C1 segment of cervical spinal cord (tissue), 14 donors: ENCODE measurements at places on chromosomes 16 and 17.

- DNase-seq: no peak
Observed at GRCh38 chr16:11539641-11540050, 47.1 kb downstream of the LITAF start.

DNA sequence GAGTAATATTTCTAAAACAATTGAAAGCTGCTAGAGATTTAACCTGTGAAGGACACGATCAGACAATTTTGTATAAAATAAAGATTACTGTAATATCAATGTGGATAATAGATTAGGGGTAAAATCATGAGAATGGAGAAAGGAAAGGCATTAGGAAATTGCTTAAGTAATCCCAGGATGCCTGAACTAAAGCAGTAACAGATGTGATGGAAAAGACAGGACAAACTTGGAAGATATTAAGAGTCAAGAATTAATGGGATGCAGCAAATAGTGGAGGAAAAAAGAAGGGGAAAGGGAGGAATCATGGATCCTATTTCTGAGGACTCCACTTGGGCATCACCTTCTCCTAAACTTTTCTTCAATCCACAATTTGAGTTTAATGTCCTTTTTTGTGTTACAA, 437.1 kb upstream of the PMFBP1 start:
- no peak for DNase-seq

DNA sequence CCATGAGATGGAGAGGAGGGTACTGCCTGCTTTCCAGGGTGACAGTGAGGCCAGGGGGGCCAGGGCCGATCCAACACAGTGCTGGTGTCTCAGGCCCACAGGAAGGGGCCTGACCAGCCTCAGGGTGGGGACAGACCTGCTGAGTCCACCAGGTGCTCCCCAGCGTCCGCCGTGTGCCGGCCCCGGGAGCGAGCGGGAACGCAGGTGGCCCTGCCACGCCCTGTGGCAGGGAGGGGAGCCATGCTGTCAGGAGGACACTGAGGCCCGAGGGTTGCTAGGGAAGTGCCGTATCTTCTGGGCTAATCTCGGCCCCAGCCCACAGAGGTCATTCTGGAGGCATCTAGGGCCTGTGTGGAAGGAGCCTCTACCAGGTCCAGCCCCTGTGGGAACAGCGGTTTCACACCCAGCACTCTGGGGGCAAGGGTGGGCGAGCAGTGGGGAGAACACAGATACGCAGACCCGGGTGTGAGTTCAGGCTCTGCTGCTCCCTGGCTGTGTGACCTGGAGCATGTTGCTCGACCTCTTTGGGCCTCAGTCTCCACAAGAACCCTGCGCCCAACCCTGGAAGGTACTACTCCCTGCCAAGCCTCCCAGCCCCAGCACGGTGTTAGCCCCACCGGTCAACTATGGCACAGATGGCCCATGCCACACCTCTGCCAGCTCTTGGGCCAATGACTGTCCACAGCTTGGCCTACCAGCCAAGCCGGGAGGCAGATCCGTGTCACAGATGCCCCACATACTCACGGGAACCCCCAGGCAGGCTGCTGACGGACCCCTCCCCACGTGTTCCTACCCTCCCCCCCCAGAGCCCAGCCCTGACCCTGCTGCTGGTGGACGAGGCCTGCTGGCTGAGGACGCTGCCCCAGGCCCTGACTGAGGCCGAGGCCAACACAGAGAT, 43.9 kb upstream of the ZC3H18 start:
- no peak for DNase-seq

GRCh38 chr16:85943711-85944110, 44.7 kb downstream of the IRF8 start:
- no peak for DNase-seq

DNA sequence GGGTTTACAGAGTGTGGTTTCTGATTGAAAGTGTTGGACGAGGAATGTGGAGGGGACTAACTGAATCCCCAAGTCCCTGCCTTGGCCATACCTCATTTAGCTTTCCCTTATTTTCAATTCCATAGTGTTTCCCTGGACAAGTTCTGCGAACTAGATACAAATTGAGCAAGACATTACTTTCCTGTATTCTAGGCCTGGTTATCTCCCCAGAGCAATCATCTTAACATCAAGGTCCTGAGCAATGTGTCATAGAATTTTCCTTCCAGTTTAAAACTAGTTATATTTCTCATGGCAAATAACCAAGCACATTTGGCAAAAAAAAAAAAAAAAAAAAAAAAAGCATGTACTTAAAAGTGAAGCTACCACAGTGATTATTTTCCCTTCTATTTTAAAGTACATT, 330.1 kb downstream of the CDH11 start:
- DNase-seq: no peak

- DNase-seq: no peak
Observed at GRCh38 chr16:25838724-25839186, 147.0 kb downstream of the HS3ST4 start.

GRCh38 chr16:84942786-84943185, 68.5 kb downstream of the ZDHHC7 start:
- DNase-seq: no peak

GRCh38 chr16:85291302-85292148, 179.3 kb upstream of the CIBAR2 start:
- peak; percentile 82 for DNase-seq

DNA sequence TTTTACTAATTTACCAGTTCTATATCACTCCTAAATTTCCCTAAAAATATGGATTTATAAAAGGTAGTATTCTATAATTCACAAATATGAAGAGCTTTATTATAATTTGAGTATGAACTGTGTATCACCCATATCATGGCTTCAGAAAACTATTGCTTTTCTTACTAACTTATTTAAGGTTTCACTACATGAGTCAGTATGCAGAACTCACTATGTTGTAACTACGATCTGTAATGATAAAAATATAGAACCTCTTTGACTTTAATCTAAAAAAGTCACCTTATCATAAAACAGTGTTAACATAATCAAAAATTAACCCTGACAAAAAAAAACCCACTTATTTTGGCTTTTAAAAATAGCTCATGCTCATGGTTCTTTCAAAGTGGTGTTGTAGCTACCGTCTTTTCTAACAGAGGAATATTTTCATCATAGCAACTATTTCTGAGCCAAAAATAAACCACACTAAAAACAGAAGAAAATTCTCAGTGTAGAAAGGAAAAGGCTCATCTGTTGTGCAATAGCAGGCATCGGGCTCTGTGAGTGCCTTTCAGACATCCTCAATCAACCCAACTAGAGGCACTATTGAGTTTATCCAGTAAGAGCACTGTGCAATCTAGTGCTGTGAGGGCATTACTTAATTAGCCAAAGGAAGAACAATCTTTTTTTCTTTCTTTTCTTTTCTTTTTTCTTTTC, 42.1 kb downstream of the ITGAM start:
- no peak for DNase-seq

DNA sequence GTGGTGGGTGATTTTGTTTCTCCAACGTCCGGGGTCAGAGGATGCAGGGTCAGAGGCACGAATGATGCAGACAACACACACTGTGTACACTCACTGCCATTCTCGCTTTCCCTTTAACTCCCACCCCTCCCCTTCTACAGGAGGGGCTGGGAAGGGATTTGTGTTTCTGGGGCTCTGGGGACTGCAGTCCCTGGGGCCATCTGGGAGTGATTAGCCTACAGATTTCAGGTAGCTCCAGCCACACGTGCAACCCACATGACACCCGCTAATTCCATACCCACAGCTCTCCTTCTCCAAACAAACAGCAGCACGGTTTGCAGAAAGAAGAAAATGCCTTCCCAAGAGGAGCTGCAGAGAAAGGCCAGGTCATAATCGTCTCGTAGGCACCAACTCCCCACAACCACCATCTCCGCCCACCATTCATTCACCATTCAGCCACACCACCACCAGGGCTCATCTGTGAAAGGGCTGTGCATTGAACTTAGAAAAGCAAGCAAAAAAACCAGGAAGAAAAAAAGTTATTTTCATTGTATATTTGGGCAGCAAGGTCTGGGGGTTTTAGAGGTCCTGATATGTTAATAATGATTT, 9.4 kb upstream of the SOX9 start:
- DNase-seq: no peak

DNA sequence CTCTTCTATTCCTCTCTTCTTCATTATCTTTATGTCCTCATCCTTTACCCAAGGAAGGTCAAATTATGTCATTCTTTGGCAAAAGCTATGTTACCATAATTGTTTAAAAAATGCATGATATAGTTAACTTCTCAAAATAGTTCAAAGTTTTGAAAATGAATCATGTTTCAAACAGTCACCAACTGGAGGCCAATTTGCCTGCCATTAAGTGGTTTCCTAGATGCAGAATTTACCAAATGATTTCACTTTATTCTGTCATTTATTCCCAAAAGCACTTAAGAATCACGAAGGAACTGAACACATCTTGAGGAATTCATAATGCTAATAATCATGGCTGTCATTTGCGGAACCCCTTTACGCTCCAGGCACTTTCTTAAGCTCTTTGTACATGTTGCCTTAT, 190.9 kb upstream of the CDH11 start:
- no peak for DNase-seq

DNA sequence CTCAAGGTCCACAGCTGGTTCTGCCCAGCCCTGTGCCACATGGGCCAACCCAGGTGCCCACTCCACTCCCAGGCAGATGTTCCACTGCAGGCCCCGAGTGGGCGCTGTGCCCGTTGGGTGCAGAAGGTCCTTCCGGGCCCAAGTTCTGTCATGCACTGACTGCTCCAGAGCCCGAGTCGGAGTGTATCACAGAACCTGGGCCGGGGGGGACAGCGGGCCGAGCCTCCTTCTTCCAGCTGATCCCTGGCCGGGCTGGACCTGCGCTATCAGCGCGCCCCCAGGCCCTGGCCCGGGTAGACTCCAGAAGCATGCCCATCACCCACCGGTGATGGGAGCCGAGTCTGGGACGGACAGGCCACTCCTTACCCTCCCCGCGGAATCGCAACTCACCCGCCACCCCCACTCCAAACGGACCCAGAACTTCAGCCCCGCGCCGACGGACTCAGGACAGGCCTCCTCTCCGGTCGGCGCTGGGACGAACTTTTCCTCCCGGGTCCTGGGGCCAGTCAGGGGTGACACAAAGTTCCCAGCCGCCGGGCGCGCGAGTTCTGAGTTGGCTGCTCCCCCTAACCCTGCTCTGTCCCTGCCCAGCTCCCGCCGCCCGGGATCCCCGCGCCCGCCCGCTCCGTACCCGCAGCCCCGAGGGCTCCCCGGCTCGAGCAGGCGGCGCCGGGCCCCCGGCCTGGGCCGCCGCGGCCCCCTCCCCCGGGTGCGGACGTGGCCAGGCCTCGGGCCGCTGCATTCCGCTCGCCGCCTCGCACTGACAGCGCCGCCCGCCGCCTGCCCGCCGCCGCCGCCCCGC, at the start of gene COPZ2:
Gene COPZ2, minus strand, starts transcription at position 762 of the 802 bp plus-strand sequence. Its CDS starts 20 bp downstream, at position 742.
- no peak for DNase-seq

DNA sequence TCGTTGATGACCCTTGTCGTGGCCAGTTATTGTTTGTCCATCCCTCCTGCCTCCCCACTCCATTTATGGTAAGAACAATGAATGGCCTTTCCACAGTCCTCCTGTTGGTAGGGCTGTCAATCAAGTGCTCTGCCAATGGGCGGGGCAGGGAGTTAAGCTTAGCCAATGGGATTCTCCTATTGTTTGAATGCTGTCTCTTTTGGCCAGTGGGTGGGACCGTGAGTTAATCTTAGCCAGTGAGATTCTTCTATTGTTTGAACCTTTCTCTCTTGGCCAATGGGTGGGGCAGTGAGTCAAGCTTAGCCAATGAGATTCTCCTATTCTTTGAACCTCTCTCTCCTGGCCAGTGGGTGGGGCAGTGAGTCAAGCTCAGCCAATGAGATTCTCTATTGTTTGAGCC, 85.4 kb downstream of the IRX3 start:
- DNase-seq: no peak

GRCh38 chr16:1912215-1912543, 6.0 kb downstream of the HS3ST6 start:
- no peak for DNase-seq

- DNase-seq: no peak
Observed at GRCh38 chr17:61926826-61927207, 965 bp downstream of the INTS2 start.

GRCh38 chr16:24178496-24178895, 77.6 kb upstream of the CACNG3 start:
- no peak for DNase-seq

DNA sequence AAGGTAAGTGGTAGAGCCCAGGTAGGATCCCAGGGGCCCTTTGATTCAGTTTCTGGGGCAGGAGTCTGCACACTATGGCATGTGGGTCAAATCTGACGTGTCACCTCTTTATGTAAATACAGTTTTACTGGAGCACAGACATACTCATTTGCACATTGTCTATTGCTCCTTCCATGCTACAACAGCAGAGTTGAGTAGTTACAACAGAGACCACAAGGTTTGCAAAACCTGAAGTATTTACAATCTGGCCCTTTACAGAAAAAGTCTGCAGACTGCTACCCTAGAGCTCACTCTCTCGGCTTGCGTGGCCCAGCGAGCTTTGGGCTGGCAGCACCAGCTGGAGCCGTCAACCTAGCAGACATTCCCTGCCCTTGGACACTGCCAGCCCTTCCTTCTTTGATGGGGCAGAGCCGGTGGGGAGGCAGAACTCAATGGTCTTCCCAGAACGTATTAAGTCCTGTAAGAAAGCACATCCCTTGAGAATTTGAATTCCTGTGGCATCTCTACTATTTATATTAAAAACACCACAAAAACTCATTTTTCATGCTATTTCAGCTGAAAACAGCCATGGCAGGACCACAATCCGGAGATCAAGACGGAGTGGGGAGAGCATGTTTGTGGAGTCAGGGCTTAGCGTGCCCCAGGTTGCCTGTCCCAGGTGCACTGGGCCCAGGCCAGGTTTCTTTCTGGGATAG, 133.1 kb upstream of the NUDT7 start:
- no peak for DNase-seq

GRCh38 chr17:77531002-77531401, 390.2 kb downstream of the SEC14L1 start:
- no peak for DNase-seq

DNA sequence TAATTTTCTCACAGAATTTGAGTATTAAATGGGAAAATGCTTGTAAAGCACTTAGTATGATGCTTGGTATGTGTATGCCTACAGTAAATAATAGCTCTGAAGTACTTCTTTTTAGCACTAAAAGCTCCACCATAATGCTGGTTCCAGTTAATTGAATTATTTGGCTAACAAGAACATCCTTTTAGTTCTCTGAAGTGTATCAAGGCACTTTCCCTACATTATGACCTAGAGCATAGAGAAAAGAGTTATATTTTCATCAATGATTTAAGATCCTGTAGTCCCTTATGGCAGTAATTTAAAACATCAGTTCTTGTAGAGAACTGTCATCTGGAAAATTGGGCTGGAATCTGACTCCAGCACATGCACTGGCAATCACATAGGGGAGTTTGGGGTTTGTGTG, 21.9 kb upstream of the PHAF1 start:
- DNase-seq: no peak

DNA sequence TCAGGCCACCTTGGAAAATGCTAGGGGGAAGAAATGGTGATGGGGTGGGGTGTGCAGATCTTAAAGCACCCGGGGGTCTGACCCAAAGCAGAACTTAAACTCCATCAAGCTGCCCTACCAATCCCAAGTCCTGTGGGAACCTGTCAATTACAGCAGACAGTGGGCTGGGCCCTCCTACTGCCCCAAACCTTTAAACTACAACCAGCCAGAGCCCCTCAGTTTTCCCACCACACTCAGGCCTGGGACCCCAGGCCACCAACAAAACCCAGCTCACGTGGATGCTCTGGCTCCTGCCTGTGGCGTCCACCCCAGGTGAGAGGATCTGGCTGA, 2.7 kb downstream of the MYO18A start:
- DNase-seq: no peak

- DNase-seq: no peak
Observed at GRCh38 chr16:59411961-59412841, 678.1 kb upstream of the GOT2 start.

GRCh38 chr17:65561452-65562205, at the start of gene AXIN2:
TSS of gene AXIN2 (minus strand) at chr17:65561648. CDS start at chr17:65558620, 3,028 bp downstream.
- DNase-seq: peak; percentile 64

- DNase-seq: no peak
Observed at GRCh38 chr16:81517629-81518438, 73.2 kb downstream of the CMIP start.

- no peak for DNase-seq
Observed at GRCh38 chr16:53908731-53909130, 204.8 kb downstream of the FTO start.
